Fibroblast of mammary gland (primary cell): ENCODE measurements at places on chromosomes 2 and 18.
A peak's percentile ranks its signal among the peaks of the same experiment; 100 is the strongest.

- no peak for DNase-seq
Measured at GRCh38 chr2:99476629-99477028, 13.2 kb downstream of the REV1 start.

DNA sequence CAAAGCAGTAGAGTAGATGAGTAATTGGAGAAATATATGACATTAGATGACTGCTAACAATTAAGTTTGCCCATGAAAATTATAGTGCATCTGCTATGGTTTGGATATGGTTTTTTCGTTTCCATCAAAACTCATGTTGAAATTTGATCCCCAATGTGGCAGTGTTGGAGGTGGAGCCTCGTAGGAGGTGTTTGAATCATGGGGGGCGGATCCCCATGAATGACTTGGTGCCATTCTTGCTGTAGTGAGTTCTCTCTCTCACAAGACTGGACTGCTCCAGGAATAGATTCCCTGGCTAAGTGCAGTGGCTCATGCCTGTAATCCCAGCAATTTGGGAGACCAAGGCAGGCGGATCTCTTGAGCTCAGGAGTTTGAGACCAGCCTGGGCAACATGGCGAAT is 9.7 kb upstream of the CUL3 start:
- DNase-seq, result no peak

- no peak for DNase-seq
Measured at GRCh38 chr2:37501113-37501512, 156.7 kb downstream of the QPCT start.

DNA sequence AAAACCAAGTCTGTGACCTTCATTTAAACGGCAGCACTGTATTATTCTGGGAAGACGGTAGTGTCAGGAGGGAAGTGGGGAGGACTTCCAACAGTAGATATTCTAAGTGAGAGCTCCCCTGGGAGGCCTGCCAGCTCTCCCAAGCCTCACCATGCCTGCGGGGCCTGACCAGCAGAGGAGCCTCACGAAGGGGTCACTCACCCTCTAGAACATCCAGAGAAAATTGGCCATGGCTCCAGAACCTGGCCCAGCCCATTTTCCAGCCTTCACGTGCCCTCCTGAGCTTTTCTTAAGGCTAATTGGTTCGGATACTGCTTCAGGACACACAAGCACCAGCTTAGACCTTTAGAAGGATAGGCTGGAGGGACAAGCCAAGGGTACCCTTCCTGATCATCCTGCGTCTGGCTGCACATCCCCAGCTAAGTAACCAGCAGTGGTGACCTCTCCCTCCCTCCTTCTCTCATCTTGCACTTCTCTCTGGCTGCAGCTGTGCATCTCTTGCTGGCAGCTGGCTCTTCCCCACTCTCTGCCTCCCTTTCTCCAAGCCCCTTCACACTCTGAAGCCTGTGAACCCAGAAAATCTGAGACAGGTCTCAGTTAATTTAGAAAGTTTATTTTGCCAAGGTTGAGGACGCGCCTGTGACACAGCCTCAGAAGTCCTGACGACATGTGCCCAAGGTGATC is 120.1 kb upstream of the PKDCC start:
- no peak for DNase-seq

- peak; percentile 85 for DNase-seq
Measured at GRCh38 chr2:204468746-204469429, 76.4 kb upstream of the PARD3B start.

- no peak for DNase-seq
Measured at GRCh38 chr2:226403369-226403768, 396.3 kb downstream of the IRS1 start.

- no peak for DNase-seq
Measured at GRCh38 chr2:230765611-230766300, 53.1 kb downstream of the CAB39 start.

GRCh38 chr2:137500599-137500998 is 463.7 kb upstream of the HNMT start:
- no peak for DNase-seq

GRCh38 chr2:176891105-176891504 is 321.5 kb upstream of the HNRNPA3 start:
- no peak for DNase-seq

- DNase-seq, result no peak
Measured at GRCh38 chr2:236545248-236545658, 24.4 kb upstream of the ACKR3 start.

- DNase-seq, result no peak
Measured at GRCh38 chr2:203718087-203718486, 11.6 kb downstream of the CD28 start.

- DNase-seq, result peak; percentile 6
Measured at GRCh38 chr18:77100751-77101355, 31.7 kb downstream of the MBP start.

GRCh38 chr2:27705851-27706622 is 42.3 kb downstream of the SLC4A1AP start:
- peak; percentile 98 for DNase-seq

- DNase-seq, result no peak
Measured at GRCh38 chr2:129118296-129118695, 799.6 kb upstream of the HS6ST1 start.

- no peak for DNase-seq
Measured at GRCh38 chr2:32262105-32262504, 2.6 kb downstream of the NLRC4 start.

- DNase-seq, result no peak
Measured at GRCh38 chr2:149063177-149063576, 24.7 kb downstream of the LYPD6B start.

DNA sequence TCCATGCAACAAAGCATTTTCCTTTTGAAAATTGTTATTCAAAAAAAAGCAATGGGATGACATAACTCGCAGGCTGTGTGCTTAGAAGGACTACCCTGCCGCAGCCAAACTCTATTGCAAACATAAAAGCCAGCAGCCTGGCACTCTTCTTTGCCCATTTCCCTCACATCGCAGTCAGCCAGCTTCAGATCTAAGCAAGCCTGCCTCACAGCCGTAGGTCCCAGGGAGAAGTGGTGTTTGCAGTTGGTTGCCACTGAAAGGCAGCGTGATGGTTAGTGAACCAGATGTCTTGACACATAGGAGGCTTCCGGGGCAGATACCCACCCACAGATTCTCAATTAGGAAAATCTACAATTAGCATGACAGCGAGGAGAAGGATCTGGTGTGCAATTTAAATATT is 655.2 kb downstream of the RNF144A start:
- no peak for DNase-seq

DNA sequence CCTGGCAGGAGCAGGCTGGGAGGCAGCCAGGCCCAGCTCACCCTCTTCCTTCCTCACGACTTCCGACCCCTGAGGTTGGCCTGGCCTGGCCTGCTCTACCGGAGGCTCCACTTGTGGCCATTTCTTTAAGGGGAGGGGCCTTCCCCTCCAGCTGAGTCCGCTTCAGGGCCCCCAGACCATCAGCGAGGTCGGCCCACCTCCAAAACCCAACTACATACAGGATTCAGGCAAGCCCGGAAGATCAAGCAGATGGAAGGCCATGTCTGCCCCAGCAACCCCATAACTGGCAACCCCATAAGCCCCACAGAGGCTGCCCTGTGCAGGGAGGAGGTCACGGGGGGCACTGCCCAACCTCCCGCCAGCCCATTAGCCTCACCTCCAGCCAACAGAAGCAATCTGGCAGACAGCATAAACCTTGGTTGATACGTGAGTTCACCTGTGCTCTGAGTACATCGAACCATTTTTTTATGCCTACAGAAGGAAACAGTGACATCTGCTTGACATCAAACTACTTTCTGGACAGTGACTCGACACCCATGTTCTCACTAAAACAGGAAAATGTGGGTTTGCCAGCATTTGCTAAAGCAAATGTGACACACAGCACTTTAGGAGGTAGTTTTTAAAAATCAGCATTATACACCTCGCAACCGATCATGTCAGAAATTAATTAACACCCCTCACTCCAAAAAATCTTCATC is 98.9 kb downstream of the EIPR1 start:
- DNase-seq, result no peak

GRCh38 chr2:105187531-105187930 is 54.0 kb upstream of the GPR45 start:
- peak; percentile 29 for DNase-seq
